ENCODE measurements at places on chromosomes 1 and 21.
A peak's percentile ranks its signal among the peaks of the same experiment; 100 is the strongest.

DNA sequence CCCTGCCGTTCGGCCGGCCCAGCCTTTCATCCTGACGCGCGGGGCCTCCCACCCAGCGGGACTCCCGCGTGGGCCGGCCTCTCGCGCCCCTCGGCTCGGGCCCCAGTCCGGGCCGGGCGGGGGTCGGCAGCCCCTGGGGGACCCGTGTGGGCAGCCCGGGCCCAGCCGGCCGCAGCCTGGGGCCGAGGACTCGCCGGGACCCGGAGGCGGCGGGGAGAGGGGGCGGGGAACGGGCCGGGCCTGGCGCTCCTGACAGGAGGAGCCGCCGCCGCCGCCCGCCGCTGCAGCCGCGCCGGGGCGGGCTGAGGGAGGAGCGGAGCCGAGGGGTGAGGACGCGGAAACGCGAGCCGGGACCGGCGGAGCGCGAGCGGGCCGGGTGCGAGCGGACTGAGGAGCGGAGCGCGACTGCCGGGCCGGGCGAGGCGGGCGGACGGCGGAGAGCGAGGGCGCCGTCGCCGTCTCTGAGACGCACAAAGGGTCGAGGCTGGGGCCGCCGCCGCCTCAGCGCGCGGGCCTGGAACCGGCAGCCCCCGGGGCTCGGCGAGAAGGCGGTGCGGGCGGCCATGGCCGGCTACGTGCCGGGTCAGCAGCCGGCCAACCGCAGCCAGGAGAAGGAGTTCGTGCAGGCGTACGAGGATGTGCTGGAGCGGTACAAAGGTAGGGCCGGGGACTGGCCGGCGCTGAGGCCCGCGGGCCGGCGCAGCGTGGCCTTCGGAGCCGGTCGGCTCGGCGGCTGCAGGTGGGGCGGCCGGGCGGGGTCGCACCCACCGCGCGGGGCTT lies 79.1 kb downstream of the NDUFS5 start:
- DNase-seq, result no peak

GRCh38 chr1:217274416-217274815 lies 356.5 kb downstream of the GPATCH2 start:
- DNase-seq, result no peak

- no peak for DNase-seq
These were observed 86.4 kb downstream of the KCNK1 start for GRCh38 chr1:233700338-233700737.

DNA sequence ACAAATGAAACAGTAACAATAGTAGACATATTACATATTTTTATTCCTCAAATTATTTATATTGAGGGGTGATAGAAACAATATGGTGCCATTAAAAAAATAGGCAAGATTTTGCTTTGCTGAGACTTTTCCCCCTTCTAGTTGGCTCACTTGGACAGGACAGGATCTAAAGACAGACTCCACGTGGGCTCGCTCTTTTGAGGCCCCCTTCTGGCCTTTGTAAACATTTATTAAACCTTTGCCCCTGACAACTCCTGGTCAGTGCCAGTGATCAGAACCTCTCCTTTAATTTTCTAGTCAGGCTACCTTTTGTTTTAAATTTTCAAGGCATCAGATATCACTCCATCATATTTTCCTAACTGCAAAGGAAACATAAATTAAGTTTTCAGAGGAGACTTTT lies 49.7 kb upstream of the IFI44L start:
- DNase-seq, result no peak

- peak; percentile 31 for DNase-seq
These were observed 55.9 kb upstream of the PTGFRN start for GRCh38 chr1:116853680-116854402.

- peak; percentile 12 for DNase-seq
These were observed 68.8 kb upstream of the RGS1 start for GRCh38 chr1:192506741-192507155.

DNA sequence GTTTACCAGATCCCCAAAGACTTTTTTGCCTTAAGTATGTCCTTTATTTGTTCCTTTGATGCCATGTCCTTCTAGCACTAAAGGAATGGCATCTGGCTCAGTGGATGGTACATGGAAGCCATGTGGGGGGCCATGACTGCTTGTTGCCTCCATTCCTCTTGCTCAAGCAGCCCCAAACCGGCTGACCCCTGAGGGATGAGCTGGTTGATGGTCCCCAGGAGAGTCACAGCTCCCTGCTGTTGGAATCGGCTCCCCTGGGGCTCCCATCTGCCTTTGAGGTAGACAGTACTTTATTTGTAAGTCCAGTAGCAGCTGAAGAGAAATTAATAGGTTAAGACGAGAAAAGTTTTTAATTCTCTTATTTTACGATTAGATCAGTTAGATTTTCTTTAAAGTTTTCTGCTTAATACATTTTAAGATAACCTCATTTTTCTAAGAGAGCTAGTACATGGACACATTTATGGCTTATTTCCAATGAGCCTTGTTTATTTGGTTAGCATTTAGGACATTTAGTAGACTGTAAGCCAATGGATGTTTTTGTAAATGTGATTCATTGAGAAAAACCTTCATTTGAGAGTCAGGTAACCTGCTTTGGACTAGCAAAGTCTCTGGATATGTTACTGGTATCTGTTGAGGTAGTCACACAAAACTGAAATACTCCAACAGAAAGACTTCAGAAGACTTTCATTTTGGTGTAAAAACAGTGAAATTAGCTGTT lies 88.2 kb downstream of the CAMTA1 start:
- no peak for DNase-seq

DNA sequence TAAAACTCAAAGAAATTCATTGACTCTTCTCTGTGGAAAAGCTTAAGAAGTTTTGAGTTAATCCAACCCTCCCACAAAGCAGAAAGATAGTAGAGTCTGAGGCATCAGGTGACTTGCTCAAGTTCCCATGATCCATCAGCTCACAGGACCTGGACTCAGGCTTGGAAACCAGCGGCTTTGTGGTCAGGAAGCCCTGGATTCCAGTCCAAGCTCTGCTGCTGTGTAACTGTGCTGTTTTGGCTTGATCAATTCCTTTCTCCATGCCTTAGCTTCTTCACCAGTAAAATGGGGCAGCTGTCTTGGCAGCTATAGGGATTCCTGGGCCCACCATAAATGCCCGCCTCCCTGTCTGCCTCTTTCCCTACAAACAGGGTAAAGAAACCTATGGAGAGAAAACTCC lies 180.2 kb downstream of the HIVEP3 start:
- DNase-seq, result no peak

DNA sequence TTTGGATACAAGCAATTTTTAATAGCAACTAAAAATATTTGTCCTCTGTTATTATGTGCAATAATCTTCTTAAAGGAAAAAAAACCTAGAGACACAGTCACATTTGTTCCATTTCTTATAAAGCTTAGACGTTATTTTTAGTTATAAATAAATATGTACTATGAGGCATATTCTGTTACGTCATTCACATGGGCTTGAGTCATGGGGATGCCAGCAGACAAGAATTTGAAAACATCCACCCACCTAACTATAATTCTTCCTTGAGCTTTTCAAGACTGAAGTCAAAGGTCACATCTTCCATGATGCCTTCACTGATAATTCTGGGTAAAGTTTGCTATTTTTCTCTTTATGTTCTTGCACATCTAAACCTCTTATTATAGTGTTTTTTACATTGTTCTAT lies 268.8 kb downstream of the KCTD3 start:
- DNase-seq, result no peak

- no peak for DNase-seq
These were observed 380.5 kb upstream of the CAMK1G start for GRCh38 chr1:209202830-209203532.

DNA sequence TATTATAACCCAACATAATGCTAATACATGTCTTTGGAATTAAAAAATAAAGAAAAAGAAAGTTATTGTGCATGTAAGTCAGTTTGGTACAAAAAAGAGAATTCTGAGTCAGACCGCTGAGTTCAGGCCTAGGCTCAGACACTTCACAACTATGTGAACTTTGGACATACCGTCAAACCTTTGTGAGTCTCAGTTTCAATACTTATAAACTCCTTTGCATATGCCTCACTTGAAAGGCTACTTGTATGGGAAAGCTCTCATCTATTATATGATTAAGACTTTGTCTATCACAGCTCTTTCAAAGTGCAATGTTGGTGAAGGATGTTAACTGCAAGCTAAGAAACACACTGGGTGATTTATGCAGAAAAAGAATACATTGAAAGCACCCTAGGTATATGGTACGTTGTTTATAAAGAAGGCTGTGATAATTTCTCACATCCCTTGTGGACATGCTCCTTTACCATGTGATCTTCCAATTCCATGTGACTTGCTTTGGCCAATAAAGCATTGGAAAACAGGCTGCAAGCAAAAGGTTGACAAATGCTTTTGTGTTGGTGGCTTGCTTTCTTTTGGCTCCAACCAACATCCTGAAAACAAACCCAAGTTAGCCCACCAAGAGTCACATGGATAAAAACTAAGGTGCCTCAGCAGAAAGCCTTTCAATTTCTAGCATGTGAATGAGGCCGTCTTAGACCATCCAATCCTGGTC lies 49.6 kb downstream of the INTS7 start:
- DNase-seq, result no peak

GRCh38 chr1:197393772-197394171 lies 125.7 kb downstream of the CRB1 start:
- DNase-seq, result no peak

GRCh38 chr1:47692196-47692595 lies 254.4 kb downstream of the FOXD2 start:
- no peak for DNase-seq

DNA sequence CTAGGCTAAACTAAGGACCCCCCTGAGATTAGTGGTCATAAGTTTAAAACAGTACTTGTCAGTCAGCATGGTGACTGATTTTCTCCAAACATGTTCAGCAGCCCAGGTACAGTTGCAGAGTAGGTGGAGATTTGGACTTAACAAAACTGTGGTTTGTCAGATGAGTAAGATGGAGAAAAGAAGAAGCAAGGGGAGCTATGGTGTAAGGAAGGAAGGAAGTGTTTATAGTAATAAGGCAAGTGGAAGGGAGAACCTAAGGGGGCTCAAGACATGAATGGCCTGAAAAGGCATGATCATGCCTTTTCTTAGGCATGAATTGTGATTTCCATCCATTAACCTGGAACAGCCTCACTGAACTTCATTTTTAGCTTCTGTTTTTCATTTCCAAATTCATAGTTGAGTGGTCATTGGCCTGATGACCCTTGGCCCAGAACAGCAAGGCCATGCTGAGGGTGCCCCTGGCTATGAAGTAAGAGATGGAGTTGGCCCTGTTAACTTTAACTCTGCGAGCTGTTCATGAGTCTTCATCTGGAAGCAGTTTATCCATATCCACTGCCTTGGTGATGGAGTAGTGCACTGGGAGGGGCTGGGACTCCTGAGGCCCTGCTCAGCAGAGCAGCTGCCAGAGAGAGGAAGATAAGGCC lies 60.7 kb downstream of the LRRC8D start:
- no peak for DNase-seq

DNA sequence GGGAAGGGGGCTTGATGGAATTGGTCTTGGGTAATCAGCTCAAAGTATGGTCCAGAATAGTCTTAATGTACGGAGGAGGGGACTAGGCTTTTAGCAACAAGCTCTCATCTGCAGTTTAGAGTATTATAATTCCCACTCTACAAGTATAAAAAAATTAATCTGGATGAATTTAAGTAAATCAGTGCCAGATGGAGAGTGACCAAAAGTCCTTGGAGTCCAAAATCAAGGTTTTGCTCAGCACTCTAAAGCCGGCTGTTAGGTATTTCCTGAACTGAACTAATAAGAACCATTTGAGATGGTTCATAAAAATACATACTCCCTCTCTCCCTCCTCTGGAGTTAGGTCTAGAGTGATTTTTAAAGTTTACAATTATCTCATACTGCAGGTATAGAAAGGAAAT lies 23.7 kb downstream of the GLUL start:
- DNase-seq, result no peak

DNA sequence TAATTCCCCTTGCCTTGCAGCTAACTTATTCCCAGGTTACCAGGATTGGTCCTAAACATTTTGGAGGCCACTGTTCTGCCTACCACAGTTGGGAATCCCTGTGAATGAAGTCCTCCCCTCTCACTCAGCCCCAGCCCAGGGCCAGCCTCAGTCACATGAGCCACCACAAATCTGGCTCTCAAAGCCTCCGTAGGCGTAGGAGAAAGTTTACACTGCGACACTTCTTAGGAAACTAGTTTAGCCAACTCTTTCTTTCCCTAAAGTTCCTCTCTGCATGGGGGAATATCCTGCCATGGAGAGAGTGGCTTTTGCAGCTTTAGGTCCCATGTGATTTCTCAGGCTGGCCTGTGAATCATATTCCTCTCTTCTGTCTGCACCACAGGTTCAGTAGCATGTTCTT lies 45.7 kb upstream of the ETV3 start:
- DNase-seq, result no peak

DNA sequence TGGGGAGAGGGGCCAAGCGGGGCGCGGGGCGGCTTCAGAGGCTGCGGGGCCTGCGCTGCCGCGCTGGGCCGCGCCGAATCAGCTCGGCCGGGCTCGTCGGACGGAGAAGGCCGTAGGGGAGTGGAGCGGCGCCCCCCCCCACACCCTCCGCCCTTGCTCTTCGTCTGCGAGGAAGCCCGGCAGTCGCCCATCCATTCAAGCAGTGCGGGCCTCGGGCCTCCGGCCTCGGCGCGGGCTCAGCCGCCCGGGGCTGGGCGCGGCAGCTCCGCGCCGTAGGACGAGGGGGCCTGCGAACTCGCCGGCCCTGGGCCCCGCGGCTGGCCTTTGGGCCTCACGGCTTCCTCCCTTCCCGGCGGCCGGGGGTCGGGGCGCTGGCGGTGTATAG lies 564 bp downstream of the CTPS1 start:
- DNase-seq, result no peak

DNA sequence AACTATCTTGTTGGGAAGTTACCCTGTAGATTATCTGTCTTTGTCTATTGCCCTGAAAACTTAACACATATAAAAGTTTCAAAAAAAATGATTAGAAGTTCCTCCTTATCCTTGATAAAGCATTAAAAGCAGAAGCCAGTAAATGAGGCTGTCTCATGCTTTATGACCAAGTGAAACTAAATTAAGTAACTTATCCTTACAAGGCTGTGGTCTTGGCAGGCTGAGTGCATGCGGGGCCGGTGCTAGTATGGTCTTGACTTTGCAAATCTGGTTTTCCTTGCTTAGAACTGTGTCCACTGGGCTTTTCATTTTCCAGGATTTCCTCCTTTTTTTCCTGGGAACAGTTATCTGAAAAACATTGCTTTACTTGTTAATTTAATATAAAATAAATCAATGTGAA lies 43.1 kb downstream of the PCNX2 start:
- DNase-seq, result no peak

DNA sequence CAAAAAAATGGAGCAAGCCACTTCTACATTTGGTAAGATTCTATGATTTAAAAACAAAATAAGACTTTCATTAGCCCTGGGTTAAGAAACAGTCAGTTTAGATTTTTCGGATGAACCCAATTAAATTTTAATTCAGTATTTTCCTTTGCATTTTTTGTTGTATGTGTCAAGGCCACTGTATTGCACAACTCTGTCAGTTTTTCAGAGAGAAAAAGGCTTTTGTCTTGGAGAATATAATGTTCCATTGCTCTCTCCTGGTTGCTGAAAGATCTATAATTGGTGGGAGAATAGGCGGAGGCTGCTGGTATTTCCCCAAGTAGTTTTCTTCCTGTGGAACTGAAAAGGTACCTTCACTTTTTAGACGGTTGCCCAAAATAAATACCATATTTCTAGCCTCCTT lies 84.6 kb downstream of the NEGR1 start:
- no peak for DNase-seq

- DNase-seq, result no peak
These were observed 4.7 kb downstream of the AMY2B start for GRCh38 chr1:103576065-103576464.

All from NK-92 treated with Interleukin-12 subunit alpha and Interleukin-12 subunit beta, amount 100 ng/mL, for 24 hours (cell line).